ENCODE measurements at places on chromosomes 13 and 19. TPM values are rescaled to one million over a fixed set of nuclear protein-coding genes. Genes with fewer than 3 reads are reported as not detected.
A peak's percentile ranks its signal among the peaks of the same experiment; 100 is the strongest.

GRCh38 chr13:108402850-108403249 is 133.3 kb downstream of the TNFSF13B start:
- DNase-seq = no peak

DNA sequence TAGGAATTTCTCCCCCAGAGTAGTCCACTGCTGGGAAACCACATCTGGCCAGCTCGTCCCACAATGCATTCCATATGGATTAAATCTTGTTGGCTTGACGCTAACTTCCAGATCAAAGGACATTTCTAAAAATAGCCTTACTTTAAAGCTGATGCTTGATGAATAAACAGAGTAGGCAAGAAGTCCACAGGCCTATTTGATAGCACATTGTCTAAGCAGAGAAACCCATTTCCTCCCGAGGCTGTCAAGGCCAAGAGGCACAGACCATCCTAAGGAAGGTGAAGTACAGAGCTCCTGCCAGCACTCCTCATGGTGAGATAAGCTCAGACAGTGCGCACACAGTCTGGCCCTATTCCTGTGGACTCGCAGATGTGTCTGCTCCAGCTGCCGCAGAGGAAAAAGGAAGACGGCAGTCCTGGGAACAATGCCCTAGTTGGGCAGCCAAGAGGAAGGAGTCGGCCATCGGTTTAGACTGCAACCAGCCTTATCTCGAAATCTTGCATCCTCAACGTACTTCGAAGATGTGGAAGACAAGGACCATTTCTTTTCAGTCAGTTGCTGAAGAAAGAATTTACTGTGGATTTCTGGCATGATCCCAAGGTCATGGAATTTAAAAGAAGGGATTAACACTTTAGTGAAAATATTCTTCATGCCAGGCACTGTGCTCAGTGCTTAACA is 156.8 kb downstream of the RGCC start:
- DNase-seq = peak; percentile 67

The IFT88 gene
- 49.0 TPM for total RNA-seq

DNA sequence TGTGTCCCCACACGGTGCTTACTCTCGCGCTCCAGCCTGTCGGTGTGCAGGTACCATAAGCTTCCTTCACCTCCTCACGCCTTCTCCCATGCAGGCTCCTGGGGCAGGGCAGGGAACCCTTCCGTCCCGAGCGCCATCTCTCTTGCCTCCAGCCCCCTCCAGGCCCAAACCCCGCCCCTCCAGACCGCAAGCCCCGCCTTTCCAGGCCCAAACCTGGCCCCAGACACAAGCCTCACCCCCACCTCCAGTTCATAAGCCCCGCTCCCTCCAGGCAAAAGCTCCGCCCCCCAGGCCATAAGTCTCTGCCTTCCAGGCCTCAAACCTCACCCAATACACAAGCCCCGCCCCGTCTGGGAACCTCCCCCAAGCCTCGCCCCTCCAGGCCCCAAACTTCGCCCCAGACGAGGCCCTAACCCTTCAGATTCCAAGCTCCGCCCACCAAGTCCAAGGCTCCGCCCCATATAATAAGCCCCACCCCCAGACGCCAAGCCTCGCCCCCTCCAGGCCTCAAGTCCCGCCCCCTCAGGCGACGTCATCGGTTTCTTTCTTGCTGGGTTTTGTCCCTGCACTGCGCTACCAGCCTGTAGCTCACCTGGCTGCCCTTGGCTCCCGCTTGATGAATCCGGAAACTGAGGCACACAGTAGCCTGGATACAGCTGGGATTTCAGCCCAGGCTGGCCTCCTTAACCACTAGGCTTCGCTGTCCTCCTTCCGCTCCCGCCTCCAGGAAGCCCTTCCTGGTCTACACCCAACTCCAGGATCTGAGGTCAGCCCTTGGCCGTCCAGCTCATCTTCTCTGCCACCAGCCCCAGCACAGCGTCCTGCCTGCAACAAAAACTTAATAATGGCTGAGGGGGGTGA is 16.1 kb downstream of the MKNK2 start:
- DNase-seq = peak; percentile 78

- no peak for DNase-seq
Measured at GRCh38 chr13:100600461-100600860, 11.9 kb upstream of the GGACT start.

DNA sequence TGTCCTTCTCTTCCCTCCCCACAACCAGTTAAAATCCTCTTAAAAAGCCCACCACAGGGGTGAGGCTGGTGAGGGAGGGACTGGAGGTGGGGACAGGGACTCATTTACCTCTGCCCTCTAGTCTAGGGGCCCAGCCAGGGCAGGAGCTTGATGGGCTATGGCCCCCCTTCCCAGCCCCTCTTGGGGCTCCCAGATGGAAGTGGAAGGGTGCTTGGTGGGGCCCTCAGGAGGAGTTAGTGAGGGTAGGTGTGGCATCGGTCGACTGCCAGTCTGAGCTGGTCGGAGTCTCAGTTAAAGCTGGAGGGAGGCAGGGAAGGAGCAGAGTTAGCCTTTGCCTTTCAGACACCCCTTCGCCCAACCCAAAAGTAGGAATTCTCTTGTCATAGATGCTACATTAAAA is 10.5 kb downstream of the ZNF526 start:
- DNase-seq = no peak

The CCDC97 gene
- 19.7 TPM for total RNA-seq

GRCh38 chr19:19595171-19595701 is 23.3 kb downstream of the PBX4 start:
- peak; percentile 91 for DNase-seq

GRCh38 chr19:35055715-35056179 is 14.2 kb downstream of the HPN start:
- no peak for DNase-seq

The CLEC4G gene
- not detected for total RNA-seq

GRCh38 chr19:56900573-56901097 is 60.1 kb upstream of the PEG3 start:
- no peak for DNase-seq

DNA sequence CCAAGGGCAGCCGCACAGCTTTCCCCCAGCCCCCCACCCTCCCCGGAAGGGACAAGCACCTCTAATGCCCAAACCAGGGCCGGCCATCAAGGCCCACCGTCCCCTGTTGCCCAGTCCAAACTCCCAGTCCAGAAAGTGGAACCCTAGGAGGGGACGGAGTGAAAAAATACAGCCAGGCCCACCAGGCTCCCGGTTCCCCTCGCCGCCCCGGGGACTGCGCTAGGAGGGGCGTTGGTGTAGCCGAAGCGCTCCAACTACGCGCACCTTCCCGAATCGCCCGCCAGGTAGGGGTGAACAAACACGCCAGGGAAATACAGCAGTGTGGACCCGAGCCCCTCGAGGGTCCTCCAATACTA is 1.3 kb downstream of the KLF16 start:
- DNase-seq = no peak

- DNase-seq = peak; percentile 22
Measured at GRCh38 chr13:105670179-105670990, 865.1 kb downstream of the EFNB2 start.

The IGSF23 gene
- total RNA-seq = 0.73 TPM

The F2RL3 gene
- 6.8 TPM for total RNA-seq

The NTN5 gene
- total RNA-seq = not detected

DNA sequence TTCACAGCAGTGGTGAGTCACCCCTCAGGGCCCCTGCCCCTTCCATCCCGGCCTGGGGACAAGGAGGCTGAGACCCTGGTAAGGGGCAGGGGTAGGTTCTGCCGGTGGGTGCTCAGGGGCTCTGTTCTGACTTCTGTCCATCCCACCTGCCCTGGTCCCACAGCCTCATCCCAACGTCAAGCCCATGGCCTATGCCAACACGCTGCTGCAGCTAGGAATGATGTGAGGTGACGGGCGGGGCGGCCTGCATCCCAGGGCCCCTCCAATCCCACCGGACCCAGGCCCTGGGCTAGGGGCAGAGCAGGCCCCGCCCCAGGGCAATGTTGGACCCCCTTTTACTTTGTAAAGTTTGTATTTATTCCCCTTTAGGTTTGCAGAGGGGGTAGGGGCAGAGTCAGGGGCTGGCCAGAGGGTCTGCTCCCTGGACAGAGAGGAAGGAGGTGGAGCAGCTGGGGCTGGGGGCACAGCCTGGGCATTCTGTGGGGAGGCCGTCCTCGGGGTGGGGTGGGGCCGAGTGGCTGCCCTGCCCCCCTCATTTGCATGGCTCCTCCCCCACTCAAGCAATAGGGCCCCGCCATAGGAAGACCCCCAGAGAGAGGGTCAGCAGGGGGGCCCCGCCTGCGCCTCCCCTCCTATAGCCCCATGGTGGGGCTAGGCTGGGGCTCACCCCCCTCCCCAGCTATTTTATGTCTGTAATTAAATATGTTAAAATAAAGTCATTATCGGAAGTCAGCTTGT is 23.1 kb downstream of the CCDC8 start:
- DNase-seq = no peak

The UGGT2 gene
- total RNA-seq = 50.2 TPM

The TMEM59L gene
- 1.8 TPM for total RNA-seq

The ZNF581 gene
- 8.1 TPM for total RNA-seq

GRCh38 chr13:74128156-74128767 is 5.9 kb downstream of the KLF12 start:
- no peak for DNase-seq

The UBE2L5 gene
- not detected for total RNA-seq

The ONECUT3 gene
- not detected for total RNA-seq

DNA sequence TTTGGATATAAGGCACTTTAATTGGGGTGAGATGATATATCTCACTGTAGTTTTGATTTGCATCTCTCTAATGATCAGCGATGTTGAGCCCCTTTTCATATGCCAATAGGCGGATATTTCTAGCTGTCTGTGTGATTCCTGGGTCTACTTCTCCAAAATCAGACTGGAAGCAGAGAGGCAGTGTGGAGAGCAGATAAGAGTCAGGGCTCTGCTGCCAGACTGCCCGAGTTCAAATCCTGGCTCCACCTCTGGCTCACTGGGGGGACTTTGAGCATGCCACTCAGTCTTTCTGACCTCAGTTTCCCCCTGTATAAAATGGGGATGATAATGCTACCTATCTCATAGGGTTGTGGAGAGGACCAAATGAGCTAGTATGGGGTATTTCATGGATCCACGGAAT is 24.0 kb upstream of the ACP7 start:
- no peak for DNase-seq

- DNase-seq = no peak
Measured at GRCh38 chr13:42064259-42064658, 15.8 kb downstream of the DGKH start.

GRCh38 chr13:98310485-98311199 is 133.6 kb upstream of the RNF113B start:
- DNase-seq = no peak

The CEACAM3 gene
- not detected for total RNA-seq

The POMP gene
- total RNA-seq = 19.9 TPM

DNA sequence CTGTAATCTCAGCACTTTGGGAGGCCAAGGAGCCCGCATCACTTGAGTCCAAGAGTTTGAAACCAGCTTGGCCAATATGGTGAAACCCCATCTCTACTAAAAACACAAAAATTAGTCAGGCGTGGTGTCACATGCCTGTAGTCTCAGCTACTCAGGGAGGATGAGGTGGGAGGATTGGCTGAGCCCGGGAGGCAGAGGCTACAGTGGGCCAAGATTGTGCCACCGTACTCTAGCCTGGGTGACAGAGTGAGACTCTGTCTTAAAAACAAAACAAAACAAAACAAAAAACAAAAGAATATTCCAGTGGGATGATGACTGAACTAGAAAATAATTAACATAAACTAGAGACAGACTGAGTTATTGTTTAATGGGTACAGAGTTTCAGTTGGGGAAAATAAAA is 81.7 kb upstream of the ABCC4 start:
- no peak for DNase-seq

DNA sequence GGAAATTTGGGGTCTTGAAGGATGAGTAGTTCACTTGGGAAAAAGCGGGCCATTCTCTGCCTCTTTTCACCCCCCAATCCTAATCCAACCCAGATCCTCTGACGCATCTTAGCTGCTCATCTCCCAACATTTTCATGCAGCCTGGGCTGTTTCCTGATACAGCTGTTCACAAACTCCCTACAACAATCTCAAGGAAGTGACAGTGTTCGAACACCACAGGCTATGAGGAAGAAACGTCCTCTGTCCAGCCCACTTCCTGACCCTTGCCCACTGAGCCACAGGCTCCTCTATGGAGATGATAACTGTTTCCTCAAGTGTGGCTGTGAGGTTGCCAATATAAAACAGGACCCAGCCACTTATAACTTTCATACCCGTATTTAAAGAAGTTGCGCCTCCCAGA is 16.2 kb downstream of the LMTK3 start:
- no peak for DNase-seq

- DNase-seq = peak; percentile 39
Measured at GRCh38 chr19:14525729-14526128, 3.7 kb upstream of the TECR start.

The PGLYRP1 gene
- not detected for total RNA-seq

- no peak for DNase-seq
Measured at GRCh38 chr13:49044836-49045235, 69.1 kb downstream of the FNDC3A start.

DNA sequence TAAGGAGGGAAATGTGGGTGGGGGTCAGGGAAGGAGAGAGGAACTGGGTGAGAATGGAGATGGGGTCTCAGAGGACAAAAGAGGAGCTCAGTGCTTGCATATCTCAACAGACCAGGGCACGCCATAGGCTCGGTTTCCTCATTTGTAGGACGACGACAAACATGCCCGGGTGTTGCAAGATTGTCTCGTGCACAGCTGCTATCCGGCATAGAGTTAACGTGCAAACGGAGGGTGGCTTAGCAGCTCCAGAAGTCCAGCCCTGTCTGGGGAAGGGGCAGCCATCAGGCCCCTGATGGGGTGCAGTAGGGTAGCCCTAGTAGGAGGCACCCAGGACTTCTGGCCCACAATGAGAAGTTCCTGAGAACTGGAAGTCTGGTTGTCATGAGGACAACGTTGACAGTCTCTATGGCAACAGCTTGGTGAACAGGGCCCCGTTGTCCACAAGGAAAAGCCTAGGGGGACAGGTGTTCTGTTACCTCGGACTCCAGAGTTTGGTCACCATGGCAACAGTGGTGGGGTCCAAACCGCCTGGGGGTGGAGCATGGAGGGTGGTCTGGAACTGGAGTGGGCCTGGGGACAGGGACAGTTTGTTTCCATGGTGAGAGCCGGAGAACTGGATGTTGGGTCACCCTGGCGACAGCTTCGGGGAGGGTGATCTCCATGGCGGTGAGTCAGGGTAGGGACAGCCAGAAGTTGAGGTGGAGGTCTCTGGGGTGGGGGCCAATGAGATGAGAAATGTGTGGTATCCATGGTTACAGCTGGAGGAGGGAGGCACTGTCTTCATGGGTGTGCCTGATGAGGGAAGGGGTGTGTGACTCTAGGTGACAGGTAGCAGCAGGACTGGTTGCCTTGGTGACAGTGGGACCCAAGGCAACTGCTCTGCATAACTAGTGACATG is 16.8 kb downstream of the TM6SF2 start:
- no peak for DNase-seq

DNA sequence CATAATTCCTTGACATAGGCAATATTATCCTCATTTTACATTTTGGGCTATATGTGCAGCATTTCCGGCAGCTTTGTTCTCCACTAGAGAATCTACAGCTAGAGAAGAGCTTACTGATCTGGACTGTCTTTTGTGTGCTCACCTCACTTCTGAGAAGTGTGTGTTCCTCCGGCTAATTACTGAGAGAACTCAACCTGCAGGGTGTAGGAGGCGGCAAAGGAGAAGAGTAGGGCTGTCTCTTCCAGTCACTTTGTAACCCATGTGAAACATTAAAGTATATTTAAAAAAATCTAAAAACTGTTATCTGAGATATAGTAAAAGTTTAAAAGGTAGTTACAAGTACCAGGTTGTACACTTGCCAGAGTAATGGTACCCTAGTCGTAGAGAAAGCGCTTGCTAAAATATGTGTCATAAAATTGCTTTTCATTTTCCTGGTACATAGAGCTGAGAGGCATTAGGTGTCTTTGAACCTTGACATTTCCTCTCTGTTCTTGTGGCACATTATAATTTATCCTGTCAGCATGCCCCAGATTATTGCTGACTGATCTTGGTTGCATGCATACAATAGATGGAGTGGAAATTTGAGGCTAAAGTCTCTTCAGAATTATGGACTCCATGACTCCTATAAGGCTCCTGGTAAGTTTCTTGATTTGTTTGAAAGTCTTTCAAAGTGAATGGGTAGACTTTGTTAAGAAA is 381.9 kb downstream of the LMO7 start:
- DNase-seq = no peak

Measured in stomach (tissue), 19 donors.